CD4-positive, alpha-beta T cell treated with Interleukin-17A for 1 hour (primary cell): ENCODE measurements at places on chromosomes 3 and 15.
A peak's percentile ranks its signal among the peaks of the same experiment; 100 is the strongest.

- no peak for DNase-seq
Observed at GRCh38 chr15:29403772-29404171, 134.2 kb upstream of the NSMCE3 start.

DNA sequence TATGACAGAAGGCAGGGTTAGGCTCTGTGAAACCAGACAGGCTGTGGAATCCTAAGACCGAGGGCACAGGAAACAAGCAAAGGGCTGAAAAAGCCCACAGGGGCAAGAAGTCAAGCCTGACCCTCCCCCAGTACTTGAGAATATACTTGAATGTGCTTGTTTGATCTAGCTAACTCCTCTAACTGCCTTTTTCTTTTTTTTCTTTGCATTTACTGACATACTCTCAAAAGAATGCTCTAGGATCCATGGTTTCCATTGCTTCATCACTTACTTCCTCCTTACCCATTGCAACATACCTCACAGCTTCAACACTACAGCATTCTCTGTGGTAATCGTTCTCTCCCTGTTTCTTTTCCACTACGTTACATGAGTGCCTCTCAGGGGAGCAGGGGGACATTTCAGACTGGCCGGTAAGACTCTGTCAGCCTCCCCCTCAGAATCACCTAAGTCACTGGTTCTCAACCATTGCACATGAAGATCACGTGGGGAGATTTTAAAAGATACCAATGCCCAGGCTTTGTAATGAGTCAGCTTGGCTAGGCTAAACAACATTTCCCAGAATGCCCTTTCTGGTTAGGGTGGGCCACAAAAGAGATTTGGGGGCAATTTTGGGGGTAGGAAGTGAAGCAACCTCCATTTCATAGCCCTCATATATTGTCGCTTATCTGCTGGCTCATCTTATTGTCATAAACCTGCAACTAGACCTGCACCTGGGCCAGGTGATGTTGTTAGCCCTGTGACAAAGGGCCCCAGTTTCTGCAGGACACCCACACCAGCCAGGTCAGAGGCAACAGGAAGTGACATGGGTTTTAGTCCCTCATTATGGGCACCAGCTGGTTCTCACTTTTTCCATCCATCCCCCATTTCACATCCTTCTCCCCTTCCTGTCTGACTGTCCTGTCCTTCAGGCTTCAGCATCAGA lies 24.6 kb upstream of the RSL24D1 start:
- peak; percentile 41 for DNase-seq

DNA sequence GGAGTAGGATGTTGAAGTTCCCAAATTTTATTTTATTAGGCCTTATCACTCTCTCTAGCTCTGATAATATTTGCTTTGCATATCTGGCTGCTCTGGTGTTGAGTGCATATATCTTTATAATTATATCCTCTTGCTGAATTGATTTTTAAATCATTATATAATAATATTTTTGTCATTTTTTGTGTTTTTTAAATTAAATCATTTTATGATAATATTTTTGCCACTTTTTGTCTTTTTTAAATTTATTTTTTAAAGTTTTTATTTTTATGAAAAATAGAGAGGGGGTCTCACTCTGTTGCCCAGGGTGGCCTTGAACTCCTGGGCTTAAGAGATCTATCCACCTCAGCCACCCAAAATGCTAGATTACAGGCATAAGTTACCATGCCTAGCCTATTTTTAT lies 34.5 kb upstream of the OTOL1 start:
- DNase-seq: no peak

- DNase-seq: no peak
Observed at GRCh38 chr3:72782521-72782920, 65.7 kb downstream of the SHQ1 start.

DNA sequence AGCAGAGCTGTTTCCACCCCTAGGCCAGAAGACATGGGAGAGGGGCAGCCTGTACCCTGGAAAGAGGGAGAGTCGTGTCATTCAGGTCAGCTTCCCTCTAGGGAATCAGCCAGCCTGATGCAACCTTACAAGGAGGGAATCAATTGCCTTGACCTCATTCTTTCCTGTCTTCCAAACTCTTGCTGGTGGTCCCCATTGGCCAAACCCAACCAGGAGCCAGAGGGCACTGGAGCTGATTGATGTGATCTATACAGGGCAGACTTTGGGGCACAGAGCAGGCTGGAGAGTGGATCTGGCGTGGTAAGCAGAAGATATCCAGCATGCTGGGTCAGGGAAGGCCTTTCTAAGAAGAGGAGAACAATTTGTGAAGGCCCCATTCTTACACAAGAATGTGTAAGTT lies 19.1 kb upstream of the MAGEF1 start:
- DNase-seq: no peak
